ENCODE measurements at places on chromosomes 7 and 10.

DNA sequence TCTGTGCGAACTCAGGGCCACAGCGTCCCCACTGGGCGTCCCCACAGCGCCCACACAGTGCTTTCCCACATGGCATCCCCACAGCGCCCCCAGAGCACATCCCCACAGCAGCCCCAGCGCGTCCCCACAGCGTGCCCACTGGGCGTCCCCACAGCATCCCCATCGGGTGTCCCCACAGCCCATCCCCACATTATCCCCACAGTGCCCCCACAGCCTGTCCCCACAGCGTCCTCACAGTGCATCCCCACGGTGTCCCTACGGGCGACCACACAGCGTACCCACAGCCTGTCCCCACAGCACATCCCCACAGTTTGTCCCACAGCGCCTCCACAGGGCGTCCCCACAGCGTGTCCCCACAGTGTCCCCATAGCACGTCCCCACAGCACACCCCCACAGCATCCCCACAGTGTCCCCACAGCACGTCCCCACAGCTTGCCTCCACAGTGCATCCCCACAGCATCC, 131.6 kb downstream of the ACTR3B start:
- no peak for ATAC-seq

DNA sequence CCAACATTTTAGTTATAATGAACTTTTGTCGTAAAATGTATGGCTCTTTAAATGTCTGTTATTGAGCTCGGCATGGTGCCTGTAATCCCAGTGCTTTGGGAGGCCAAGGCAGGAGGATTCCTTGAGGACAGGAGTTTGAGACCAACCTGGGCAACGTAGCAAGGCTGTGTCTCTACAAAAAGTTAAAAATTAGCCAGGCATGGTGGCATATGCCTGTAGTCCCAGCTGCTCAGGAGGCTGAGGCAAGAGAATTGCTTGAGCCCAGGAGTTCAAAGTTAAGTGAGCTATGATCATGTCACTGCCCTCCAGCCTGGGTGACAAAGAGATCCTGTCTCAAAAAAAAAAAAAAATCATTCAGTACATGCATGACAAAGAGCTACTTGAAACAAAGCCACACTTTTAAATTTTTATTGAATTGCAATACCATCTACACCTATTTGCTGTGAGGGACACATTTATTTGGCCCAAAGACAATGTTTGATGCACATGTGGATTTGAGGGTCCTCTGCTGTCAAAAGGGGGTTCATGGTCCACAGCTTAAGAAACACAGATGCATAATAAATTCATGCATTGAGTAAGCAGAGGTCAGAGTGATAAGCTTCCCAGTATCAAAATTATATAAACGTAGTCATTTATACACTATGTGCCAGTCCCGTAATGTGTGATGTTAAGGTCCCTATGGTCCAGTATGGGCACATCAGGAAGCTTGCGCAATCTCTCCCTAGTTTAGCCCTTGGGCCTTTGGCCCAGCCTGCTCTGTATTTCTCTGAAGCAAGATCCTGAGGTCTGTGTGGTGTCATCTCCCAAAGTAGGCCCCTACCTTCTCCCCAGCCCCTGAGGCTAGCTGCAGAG, 4.4 kb upstream of the MALSU1 start:
- ATAC-seq: no peak

DNA sequence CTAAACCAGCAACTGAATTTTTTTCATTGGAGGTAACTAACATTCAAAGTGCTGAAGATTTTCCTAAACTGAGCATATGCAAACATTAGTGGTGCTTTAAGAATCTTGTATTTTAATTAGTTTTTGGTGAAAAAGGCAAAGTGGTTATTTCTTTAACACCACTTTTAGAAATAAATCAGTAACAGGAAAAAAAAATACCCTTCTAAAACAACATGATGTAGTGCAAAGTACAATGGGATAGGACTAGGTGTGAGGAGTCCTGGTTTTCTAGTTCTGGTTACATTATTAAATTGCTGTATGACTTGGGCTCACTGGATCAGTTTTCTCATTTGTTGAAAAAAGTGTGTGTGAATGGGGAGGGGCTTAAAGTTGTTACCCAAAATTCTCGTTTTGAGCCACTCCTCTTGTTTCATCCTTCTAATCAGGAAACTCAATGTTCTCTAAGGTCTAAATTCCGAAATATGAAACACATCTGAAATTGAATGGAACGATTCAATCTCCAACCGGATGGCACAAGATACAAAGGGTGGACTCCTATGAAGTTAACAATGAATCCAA, 1.8 kb downstream of the WASL start:
- no peak for ATAC-seq

GRCh38 chr7:33531888-33532287, 373.5 kb upstream of the BMPER start:
- no peak for ATAC-seq

DNA sequence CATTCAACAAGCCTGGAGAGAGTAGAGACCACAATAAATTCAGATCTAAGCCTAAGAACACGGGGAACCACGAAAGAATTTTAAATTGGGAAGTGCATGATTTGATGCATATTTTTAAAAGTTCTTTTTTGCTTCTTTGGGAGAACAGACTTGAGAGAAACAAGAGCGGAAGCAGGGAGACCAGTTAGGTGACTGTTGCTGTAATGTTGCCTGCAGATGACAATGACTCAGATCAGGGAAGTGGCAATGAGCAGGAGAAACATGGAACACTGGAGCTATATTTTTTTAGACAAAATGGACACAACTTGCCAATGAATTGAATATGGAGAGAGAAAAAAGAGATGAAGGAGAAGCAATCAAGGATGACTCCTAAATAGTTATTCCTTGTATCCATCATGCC, 125.1 kb downstream of the RAPGEF5 start:
- no peak for ATAC-seq

DNA sequence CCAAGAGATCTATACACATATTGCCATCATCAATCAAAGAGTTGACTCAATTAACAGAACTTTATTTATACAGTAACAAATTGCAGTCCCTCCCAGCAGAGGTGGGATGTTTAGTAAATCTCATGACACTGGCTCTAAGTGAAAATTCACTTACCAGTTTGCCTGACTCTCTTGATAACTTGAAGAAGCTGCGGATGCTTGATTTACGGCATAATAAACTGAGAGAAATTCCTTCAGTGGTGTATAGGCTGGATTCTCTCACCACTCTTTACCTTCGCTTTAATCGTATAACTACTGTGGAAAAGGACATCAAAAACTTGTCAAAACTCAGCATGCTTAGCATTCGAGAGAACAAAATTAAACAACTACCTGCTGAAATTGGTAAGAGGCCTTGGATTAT, 45.3 kb downstream of the SHOC2 start:
- ATAC-seq: no peak

- no peak for ATAC-seq
Measured at GRCh38 chr7:131683536-131684125, 127.2 kb upstream of the PODXL start.

DNA sequence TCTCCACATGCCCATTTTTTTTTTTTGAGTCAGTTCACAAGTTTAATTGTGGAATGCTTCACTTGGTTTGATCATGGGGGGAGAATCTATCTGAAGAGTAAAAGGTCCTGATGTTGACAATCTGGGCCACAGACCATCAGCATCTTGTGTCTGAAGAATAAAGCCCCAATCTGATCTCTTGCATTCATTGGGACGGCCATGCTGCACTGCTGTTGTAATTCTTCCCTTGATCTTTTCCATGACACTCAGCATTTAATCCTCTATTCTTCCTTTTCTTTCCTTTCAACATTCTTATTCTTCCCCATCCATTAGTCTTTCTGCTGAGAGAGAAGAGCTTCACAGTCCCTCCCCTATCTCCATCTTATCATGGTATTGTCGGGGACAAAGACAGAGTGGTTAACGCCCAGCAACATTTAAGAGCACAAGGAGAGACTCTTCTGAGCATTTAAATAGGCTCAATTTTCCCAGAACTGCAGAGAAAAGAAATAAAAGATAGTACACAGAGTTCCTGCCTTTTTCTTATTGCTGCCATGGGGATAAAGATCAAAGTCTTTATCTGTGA, 1157.3 kb downstream of the SORCS3 start:
- ATAC-seq: no peak

GRCh38 chr10:24519950-24520349, 203.7 kb downstream of the ARHGAP21 start:
- no peak for ATAC-seq

- no peak for ATAC-seq
Measured at GRCh38 chr7:111030336-111030735, 60.6 kb upstream of the LRRN3 start.

DNA sequence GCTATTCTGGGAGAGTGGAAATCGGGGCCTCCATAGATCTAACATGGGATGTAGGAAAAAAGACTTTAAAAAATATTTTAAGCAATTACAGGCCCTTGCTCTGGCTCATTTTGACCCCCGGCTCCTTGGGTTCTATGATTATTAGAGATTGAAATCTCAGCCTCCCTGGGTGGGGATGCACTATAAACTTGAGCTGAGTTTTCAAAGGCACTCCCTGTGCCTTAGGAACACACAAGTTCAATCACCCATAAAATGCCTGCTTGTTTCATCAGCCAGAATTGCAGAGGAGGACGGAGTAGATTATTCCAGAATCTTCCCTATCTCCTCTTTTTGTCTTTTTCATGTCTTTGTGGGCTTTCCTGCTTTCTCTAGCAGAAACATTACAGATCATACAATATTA, 145.4 kb downstream of the CUBN start:
- no peak for ATAC-seq

GRCh38 chr7:26305869-26306665, 14.4 kb downstream of the SNX10 start:
- no peak for ATAC-seq

- peak; percentile 87 for ATAC-seq
Measured at GRCh38 chr7:119197877-119198527, 973.5 kb downstream of the ANKRD7 start.

- ATAC-seq: no peak
Measured at GRCh38 chr10:43775384-43775783, 126.7 kb upstream of the ZNF32 start.

- no peak for ATAC-seq
Measured at GRCh38 chr10:17547060-17547459, 70.1 kb downstream of the HACD1 start.

DNA sequence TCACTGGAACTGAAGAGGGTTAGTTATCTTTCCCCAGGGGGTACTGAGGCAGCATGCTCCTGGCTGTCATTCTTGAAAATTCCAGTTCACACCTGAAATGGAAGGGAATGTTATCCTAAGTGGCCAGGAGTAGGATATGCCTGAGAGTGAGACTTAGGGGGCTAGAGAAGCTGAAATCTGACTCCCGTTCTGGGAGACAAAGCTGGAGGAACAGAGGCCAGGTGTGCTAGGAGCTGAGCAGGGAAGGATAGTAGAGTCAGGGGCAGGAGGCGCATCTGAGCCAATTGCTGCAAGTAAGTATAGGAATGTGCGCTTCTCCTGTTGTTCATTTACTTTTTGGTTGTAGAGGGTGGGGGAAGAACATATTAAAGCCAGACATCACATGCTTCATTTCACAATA, 58.1 kb upstream of the KIAA1217 start:
- ATAC-seq: no peak

GRCh38 chr7:134175334-134176036, 48.3 kb downstream of the LRGUK start:
- ATAC-seq: no peak

DNA sequence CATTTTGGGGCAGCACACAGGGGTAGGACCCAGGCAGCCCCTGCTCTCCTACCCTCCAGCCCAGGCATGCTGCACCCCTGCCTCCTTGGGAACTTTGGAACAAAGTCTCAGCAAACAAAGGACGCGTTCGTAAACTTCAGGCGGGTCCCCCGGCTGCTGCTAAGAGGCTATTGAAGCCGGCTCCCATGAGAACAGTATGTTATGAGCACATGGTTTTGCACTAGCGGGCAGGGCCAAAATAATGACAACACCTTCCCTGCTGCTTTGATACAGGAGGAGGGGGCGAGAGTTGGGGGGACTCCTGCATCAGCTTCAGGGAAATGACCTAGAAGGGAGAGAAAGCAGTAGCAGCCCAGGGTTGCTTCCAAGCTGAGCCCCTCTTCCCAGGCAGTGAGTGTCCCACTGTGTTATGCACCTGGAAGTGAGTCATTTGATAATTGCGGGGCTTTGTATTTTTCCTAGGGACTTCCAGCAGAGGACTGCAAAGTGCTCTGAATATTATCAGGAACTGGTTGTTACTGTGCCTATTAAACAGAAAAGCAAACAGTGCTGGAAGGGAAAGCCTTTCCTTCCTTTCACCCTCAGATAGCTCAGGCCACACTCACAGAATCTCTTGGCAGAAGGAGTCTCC, 6.9 kb downstream of the ITPRIP start:
- peak; percentile 4 for ATAC-seq

GRCh38 chr10:71553432-71553831, 156.7 kb downstream of the CDH23 start:
- peak; percentile 77 for ATAC-seq

DNA sequence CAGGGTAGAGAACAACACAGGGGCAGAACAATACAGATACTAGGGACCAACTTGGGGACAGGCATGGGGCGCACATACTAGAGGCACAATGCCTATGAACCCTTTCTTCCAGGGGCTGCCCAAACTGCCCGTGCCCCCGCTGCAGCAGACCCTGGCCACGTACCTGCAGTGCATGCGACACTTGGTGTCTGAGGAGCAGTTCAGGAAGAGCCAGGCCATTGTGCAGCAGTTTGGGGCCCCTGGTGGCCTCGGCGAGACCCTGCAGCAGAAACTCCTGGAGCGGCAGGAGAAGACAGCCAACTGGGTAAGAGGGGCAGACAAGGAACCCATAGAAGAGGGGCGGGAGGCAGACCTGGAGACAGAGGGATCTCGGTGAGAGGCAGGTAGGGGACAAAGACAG, 5.8 kb downstream of the CHAT start:
- ATAC-seq: no peak
